ENCODE measurements at places on chromosomes 6 and 20.

- DNase-seq, result no peak
Observed at GRCh38 chr6:18340781-18341551, 46.2 kb upstream of the RNF144B start.

GRCh38 chr6:166633732-166634535 lies 6.9 kb upstream of the RPS6KA2 start:
- DNase-seq, result no peak

GRCh38 chr6:39797751-39798150 lies 5.6 kb downstream of the DAAM2 start:
- DNase-seq, result no peak

- no peak for DNase-seq
Observed at GRCh38 chr20:59300333-59301081, at the start of gene EDN3. Gene EDN3 (plus strand): TSS chr20:59300611. CDS start chr20:59300813, 202 bp downstream.

- no peak for DNase-seq
Observed at GRCh38 chr6:143986463-143987065, 21.5 kb downstream of the PLAGL1 start.

GRCh38 chr6:906920-907319 lies 214.0 kb upstream of the EXOC2 start:
- no peak for DNase-seq

DNA sequence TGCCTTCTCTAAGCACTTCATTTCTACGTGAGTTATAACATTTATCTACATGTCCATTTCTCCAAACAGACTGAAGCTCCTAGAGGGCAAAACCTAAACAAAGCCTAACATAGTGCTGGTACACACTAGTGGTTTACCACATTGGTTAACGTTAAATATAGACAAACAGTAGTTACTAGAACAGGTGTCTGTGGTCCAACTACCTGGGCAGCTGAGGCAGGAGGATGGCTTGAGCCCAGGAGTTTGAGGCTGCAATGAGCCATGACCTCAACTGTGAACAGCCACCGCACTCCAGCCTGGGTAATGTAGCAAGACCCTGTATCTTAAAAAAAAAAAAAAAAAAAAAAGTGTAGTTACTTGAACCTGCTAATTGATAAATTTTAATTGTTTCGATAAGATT lies 26.5 kb downstream of the PTPRK start:
- DNase-seq, result no peak

- DNase-seq, result peak; percentile 63
Observed at GRCh38 chr6:111482188-111482958, 645 bp downstream of the REV3L start.

DNA sequence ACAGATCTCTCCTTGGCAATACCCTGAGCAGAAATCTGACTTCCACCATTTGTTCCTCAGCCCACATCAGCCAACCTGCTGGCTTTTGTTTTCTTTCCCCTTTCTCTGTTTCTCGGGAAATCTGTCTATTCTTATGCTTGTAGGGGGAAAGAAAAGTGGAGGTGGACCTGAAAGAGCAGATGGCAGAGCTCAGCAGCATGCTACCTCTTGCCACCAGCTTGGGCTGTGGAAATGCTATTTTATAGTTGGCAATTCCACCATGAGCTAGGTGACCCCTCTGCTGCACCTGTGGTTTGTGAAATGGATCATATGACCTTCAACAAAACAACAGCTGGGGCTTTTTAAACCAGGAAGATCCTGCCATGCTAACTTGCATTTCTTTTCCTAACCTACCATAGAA lies 6.8 kb upstream of the SPATS1 start:
- DNase-seq, result no peak

DNA sequence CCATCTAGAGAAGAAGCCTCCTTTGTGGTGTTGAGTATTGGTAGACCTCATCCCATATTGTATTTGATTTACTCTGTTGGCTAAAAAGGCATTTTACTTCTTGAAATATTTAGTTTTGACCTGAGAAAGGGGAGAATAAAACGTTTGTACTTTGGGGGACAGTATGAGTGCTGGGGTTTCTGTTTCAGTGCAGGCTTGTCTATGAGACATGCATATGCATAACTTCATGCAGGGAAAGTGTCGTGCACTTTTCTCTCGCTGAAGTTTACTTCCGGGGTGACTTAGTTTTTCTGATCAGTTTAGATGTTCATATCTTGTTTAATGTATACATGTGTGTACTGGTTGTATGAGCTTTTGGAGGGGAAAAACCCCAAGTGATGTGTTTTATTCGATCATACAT lies 59.5 kb downstream of the UTRN start:
- DNase-seq, result no peak

DNA sequence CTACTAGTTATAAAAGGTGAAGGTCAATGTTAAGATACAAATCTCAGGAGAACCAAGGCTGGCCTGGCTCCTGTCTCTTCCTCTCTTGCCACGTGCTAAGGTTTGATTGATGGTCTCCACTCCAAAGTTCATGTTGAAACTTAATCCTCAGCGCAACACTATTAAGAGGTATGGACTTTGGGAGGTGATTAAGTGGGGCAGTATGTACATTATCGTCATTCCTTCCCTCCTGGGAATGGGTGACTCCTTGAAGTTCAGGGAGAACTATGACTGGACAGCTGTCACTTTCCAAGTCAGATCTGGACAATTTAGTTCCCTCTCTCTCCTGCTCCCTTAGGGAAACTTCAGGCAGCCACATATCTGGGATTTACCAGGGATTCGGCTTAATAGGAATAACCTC lies 50.5 kb downstream of the KCNK5 start:
- DNase-seq, result no peak

- DNase-seq, result no peak
Observed at GRCh38 chr6:125597411-125598253, 151.8 kb upstream of the HEY2 start.

DNA sequence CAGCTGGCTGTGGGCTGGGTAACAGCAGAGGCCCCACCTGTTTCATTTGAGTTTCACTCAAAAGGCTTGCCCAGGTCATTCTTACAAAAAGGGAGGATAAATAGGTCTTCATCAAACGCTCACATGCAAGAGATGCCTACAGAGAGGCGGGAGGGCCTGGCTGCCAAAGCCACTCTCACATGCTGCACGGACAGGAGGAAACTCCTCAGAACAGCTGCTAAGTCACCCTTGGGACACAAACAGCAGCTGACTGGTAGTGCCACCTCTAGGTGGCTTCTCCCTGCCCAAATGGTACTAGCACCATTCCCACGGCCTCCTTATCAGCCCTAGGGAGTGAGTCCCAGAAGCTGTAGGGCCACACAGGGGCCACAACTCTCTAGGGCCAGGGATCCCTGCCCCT lies 23.8 kb downstream of the SLC22A23 start:
- no peak for DNase-seq

- peak; percentile 35 for DNase-seq
Observed at GRCh38 chr6:18990059-18990978, 603.2 kb downstream of the RNF144B start.

GRCh38 chr20:59949911-59950310 lies 8.3 kb upstream of the CDH26 start:
- no peak for DNase-seq

DNA sequence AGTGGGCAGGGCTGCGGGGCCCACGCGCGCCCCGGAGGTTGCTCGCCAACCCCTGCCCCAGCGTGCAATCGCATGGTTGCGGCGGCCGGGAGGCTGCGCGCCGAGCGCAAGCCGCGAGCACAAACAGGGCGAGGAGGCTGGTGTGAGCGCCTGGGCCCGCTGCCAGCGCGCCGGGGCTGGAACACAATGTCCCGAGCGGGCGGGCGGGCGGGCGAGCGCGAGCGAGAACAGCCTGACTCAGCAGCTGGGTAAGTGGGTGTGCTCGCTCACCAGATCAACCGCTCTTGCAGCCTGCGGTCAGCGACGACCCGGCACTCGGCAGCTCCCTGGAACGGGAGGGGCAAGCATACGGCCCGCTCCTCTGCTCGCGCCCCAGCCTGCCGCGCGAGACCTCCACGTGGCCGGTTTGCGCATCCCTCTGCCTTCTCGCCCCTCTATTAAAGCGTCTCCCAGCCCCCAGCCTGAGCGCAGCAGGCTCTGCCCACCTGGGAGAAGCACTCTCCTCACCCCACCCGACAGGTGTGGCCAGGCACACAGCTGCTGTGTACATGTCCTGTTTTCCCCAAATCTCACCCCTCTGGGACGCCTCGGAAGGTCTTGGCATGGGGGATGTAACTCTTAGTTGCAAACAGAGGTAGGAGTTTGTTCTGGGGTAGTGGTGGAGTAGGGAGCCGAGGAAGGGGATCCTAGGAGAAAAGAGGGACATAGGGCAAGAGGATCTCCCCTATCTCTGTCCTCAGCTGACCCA lies 8.7 kb upstream of the ARMC12 start:
- no peak for DNase-seq

DNA sequence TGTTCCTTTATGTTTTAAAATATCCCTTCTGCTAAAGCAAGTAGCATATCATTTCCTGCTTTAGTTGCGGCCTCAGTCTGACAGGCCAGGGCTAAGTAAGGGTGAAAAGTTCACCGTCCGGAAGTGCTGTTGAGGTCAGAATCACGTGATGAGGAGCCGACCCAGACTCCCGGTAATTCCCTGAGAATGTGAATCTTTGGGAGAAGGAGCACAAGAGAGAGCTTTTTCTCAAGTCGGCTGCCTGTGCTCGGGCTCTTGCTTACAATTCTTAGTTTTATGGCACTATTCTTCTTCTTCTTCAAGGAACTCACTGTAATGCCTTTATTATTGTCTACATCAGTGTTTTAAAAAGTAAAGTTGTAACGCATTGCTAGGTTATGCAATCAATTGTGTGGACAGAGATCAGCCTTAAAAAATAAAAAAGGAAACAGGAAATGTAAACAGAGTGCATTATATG lies 309.3 kb downstream of the PRL start:
- DNase-seq, result no peak

- no peak for DNase-seq
Observed at GRCh38 chr6:27295301-27296079, 16.6 kb downstream of the POM121L2 start.

DNA sequence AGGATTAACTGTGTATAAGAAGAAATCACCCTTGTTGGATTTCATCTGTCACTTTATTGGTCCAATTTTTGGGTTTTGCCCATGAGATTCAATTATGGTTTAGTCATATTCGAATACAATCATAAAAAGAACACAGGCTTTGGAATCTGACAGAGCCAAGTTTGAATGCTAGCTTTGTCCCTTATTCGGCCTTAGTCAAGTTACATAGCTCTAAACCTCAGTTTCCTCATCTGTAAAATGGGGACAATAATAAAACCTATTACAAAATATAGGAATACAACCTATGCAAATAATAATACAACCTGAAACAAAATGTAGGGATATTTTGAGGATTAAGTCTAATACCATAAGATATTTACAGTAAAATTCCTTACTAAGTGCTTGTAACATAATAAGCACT lies 57.7 kb downstream of the PRPH2 start:
- no peak for DNase-seq

- DNase-seq, result no peak
Observed at GRCh38 chr6:15087186-15087589, 158.7 kb upstream of the JARID2 start.

- DNase-seq, result peak; percentile 6
Observed at GRCh38 chr6:29005183-29005885, at the start of gene ZNF311. Gene ZNF311 (minus strand): TSS chr6:29005315. CDS start chr6:29003954, 1,361 bp downstream.

DNA sequence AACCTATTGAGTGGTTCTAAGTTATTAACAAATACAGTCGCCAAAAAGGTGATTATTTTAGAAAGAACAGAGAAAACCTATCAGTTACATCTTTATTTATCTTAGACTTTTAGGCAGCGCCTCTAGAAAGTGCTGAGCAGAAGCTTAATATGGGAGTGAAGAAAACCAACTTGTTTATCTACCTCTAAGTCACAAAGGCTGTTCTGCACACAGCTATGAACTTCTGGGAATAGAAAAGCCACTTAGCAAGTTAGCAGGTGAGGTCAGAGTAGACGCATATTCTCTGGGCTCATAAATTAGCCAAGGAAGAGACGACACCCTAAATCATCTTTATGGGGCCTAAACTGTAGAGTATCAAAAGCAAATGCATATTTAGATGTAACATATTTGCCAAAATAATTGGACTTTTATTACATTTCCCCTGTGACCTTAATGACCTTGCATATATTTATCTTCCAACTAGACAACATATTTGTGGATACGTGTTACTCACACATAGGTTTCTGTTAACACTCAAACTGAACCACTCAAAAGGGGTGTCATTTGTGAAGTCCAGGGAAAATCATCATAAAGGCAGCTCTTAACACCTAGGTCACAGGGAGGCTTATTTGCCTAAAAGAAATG lies 267.1 kb downstream of the ADGB start:
- no peak for DNase-seq

DNA sequence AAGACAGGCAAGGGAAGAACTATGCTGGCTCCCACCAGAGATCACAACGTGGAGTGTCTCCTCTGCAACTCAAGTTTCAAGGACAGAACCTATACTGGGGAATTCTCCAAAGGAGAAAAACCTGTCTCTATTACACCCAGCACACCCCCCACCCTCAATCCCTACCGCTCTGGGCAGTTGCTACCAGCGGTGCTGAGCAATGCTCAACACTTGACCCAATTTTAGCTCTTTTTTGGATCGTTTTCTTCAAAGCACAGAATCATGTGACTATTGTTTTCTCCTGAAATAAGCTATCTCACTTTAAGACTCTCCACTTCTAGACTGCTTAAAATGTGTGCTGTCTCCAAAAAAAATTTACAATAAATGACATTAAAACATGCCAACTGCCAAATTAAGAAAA lies 23.3 kb downstream of the MAP7 start:
- DNase-seq, result no peak

DNA sequence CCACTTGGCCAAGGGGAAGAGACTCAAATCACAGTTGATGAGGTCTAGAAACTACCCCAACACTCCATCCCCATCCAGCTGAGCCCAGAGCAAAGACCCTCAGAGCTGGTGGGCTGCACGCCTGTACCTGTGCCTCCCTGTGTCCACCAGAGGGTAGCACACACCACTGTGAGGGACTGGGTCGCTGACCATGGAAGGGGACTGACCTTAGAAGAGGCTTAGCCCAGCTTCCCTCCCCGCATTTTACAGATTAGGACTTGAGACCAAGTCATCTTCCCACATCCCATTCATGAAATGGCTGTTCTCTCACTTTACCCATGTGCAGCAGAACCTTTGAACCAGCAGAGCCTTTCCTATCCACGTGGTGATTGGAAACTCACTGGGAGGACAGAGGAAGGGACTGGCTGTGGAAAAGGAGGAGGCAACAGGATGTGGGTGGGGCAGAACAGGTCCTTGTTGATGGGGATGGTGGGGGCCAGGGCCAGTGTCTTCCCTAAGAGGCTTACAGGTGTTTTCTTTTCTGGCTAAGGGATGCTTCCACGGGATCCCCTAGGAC lies 44.3 kb downstream of the CPXM1 start:
- DNase-seq, result no peak

DNA sequence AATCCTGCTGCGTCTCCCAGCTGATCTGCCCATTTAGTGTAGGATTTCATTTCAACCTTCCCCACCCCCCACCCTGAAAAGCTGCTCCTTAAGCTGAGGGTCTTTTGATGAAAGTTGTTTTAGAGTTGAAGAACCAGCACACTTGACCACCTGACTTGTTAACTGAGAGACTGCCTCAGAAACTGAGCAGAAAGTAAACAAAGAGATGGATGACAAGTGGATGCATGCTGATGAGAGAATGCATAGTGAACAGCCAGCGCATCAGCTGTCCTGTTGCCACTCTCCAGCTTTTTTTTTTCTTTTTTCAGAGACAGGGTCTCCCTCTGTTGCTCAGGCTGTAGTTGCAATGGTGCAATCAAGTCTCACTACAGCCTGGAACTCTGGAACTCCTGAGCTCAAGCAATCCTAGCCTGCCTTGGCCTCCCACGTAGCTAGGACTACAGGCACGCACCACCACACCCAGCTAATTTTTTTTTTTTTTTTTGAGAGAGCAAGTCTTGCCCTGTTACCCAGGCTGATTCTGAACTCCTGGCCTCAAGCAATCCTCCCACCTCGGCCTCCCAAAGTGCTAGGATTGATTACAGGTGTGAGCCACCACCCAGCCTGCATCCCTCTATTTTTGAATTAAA lies 9.5 kb downstream of the RPL10A start:
- DNase-seq, result no peak
